A673 (cell line): ENCODE measurements at places on chromosomes 4 and X. TPM values are rescaled to one million over a fixed set of nuclear protein-coding genes. Genes with fewer than 3 reads are reported as not detected.
A peak's percentile ranks its signal among the peaks of the same experiment; 100 is the strongest.

GRCh38 chr4:75745161-75745560 lies 20.8 kb downstream of the USO1 start:
- H3K4me1 ChIP-seq = no peaks in the 10 kb centered on the region
- no peaks in the 10 kb centered on the region for H3K27me3 ChIP-seq
- H3K36me3 ChIP-seq = no peaks in the 10 kb centered on the region
- no peak overlapping the region for H3K4me3 ChIP-seq

GRCh38 chr4:103244251-103244650 lies 46.1 kb upstream of the CENPE start:
- no peak overlapping the region for H3K27ac ChIP-seq
- H3K27me3 ChIP-seq = peaks cover 9% of the 10 kb centered on the region
- H3K4me3 ChIP-seq = no peak overlapping the region

- H3K4me1 ChIP-seq = no peaks in the 10 kb centered on the region
- DNase-seq = no peak
- H3K4me3 ChIP-seq = no peak overlapping the region
- H3K27ac ChIP-seq = no peak overlapping the region
Observed at GRCh38 chr4:133394971-133395627, 246.0 kb downstream of the PCDH10 start.

Gene ADH5
- 220 and 223 TPM in 2 replicates for total RNA-seq

Gene SRPX
- total RNA-seq = 0.96 and 1.1 TPM in 2 replicates

Gene ARHGEF38
- not detected in 2 replicates for total RNA-seq

DNA sequence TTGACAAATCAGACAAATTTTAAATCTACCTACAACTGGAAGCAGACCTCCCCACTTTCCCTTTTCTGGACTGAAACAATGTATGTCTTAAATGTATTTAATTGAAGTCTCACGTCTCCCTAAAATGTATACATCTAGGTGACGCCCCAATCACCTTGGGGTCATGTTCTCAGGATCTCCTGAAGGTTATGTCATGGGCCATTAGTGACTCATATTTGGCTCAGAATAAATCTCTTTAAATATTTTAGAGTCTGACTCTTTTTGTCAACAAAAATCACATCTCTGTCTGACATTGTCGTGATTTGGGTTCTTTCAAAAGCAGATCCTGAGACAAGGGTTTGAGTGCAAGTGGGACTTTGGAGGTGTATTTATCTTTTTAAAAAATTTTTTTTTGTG lies 26.2 kb upstream of the BOD1L1 start:
- DNase-seq = no peak
- H3K27ac ChIP-seq = no peak overlapping the region
- H3K4me3 ChIP-seq = peak overlapping the region; percentile 50
- H3K36me3 ChIP-seq = no peaks in the 10 kb centered on the region
- H3K4me1 ChIP-seq = peaks cover 16% of the 10 kb centered on the region

DNA sequence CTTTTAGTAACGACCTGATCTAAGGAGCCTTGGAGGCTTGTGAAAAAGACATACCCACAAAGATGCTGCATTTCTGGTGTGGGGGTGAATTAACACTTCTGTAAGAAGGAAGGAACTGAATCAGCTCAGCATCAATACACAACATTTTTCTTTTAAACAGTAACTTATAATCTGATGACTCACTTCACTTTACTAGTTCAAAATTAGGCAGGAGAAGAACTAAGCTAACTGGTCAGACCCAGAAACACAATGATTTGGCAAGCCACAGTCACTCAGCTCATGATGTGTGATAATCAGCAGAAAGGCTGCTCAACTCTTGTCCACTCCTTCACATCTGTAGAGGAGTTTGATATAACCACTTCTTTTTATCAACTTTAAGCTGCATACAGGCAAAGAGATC lies 4.6 kb downstream of the MMAA start:
- H3K27me3 ChIP-seq = no peaks in the 10 kb centered on the region
- peak; percentile 20 for DNase-seq
- H3K27ac ChIP-seq = no peak overlapping the region
- H3K4me3 ChIP-seq = no peak overlapping the region
- peaks cover 3% of the 10 kb centered on the region for H3K4me1 ChIP-seq
- H3K36me3 ChIP-seq = no peaks in the 10 kb centered on the region

GRCh38 chr4:180926277-180926676 lies 1316.9 kb upstream of the TENM3 start:
- no peaks in the 10 kb centered on the region for H3K36me3 ChIP-seq
- H3K4me3 ChIP-seq = no peak overlapping the region
- no peak for DNase-seq
- H3K4me1 ChIP-seq = no peaks in the 10 kb centered on the region
- no peaks in the 10 kb centered on the region for H3K27me3 ChIP-seq

DNA sequence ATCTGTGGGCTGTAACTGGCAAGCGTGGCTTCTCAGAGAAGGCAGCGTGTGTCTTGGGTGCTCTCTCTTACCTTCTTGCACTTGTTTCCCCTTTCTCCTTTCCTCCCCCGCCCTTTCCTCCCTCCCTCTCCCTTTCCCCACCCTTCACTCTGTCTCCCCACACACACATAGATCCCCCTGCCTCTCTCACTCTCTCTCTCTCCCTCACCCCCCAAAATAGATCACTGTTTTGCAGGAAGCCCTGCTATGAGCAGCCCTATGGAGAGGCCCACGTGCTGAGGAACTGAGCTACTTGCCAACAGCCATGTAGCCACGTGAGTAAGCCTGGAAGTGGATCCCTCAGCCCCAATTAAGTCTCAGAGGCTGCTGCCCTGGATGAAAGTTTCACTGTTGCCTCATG lies 4.3 kb upstream of the PNMA6E start:
- DNase-seq = no peak
- no peaks in the 10 kb centered on the region for H3K36me3 ChIP-seq
- H3K4me1 ChIP-seq = no peaks in the 10 kb centered on the region
- H3K27ac ChIP-seq = no peak overlapping the region

DNA sequence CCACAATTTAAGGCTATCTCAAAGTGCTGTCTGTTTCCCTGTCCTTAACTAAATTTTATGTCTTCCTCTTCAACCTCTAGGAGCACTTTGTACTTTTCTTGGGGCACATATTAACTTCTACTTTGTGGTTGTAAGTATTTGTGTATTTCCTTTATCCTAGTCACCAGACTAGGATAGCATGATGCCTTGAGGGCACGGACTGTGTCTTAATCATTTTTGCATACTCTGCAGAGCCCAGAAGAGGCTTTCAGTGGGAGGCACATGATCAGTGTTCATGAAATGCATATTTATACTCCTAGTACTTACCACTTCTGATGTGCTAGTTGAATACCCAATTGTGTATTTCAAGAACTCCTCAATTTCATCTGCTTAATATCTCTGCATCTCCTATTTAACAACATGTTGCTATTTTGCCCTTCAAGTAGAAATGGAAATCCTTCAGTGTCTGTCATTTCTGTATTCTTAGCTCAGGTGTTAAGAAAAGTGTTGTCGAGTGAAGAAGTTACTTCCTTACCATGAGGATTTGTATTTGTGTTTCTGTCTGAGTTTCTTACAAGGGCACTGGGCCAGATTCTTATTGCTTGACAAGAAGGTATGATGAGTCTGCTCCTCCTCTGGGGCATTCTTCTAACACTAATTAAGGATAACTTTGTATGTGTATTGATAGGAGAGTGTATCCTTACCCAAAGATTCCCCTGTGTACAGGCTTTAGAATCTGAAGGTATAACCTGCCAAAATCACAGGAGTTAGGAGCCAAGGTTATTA lies 28.3 kb upstream of the PGRMC2 start:
- DNase-seq = no peak
- no peaks in the 10 kb centered on the region for H3K4me1 ChIP-seq
- no peak overlapping the region for H3K27ac ChIP-seq
- H3K36me3 ChIP-seq = no peaks in the 10 kb centered on the region
- no peak overlapping the region for H3K4me3 ChIP-seq

- H3K27ac ChIP-seq = no peak overlapping the region
- no peaks in the 10 kb centered on the region for H3K36me3 ChIP-seq
- peak overlapping the region; percentile 31 for H3K4me3 ChIP-seq
- H3K27me3 ChIP-seq = peaks cover 40% of the 10 kb centered on the region
Observed at GRCh38 chrX:106612393-106612763, 600 bp downstream of the RADX start.

DNA sequence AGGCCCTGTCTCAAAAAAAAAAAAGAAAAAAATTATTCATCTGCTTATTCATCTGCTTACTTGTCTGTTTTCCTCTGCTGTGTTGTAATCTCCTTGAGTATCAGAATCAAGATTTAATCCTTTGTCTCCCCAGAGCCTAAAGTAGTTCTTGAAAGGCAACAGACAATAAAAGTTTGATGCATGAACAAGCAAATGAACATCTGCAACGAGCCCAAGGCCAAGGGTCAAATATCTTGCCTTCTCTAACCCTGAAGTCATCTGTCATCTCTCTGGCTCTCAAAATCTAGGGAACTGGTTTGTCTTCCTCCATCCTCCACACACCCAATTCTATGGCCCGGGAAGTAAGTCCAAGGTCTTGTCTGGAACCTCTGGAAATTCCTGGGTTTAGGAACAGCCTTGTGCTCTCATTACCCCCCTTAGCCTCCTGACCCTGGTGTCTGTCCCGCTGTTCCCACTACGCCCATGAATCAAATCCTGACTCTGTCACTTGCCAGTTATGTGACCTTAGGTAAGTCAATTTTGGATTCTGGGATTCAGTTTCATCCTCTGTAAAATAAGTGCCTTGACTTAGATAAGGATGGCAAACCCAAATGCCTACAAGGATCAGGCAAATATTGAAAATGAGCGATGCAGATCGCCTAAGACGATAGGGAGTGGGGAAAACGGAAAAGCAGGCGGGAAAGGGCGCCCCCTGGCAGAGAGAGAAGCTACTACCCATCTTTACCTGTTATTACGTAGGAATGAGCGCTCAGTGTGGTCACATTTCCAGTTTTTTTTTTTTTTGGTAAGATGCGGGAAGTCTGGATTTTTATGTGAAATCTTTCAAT lies 102.7 kb upstream of the DHX15 start:
- H3K36me3 ChIP-seq = no peaks in the 10 kb centered on the region
- no peaks in the 10 kb centered on the region for H3K27me3 ChIP-seq
- H3K4me1 ChIP-seq = no peaks in the 10 kb centered on the region
- DNase-seq = peak; percentile 11
- no peak overlapping the region for H3K4me3 ChIP-seq
- H3K27ac ChIP-seq = no peak overlapping the region

Gene RGN
- 1.6 and 1.8 TPM in 2 replicates for total RNA-seq

DNA sequence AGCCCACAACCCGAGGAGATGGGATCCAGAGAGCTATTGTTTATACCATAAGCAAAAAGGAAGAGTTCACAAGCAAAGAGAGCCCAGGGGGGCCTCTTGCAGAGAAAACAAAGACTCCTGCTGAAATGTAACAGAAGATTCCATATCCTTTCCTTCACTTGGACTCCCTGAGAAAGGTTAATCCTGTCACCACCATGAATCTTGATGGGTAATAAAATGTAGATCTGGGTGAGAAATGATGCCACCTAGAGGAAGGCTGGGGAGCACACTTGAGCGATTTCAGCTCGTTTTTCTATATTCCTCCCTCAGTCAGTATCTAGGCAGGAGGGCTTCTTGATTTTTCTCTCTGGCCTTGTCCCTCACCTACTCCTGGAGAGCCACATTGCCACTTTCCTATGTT lies 10.2 kb upstream of the KCNE5 start:
- H3K4me1 ChIP-seq = no peaks in the 10 kb centered on the region
- peak; percentile 48 for DNase-seq
- H3K27ac ChIP-seq = no peak overlapping the region
- H3K27me3 ChIP-seq = no peaks in the 10 kb centered on the region

Gene FHDC1
- total RNA-seq = 0.26 and 0.39 TPM in 2 replicates

Gene TMEM154
- 2.3 and 2.6 TPM in 2 replicates for total RNA-seq

- no peak overlapping the region for H3K27ac ChIP-seq
- no peaks in the 10 kb centered on the region for H3K4me1 ChIP-seq
- peak; percentile 15 for DNase-seq
- no peak overlapping the region for H3K4me3 ChIP-seq
- peaks cover 6% of the 10 kb centered on the region for H3K27me3 ChIP-seq
- H3K36me3 ChIP-seq = no peaks in the 10 kb centered on the region
Observed at GRCh38 chr4:41384992-41385391, 128.3 kb downstream of the UCHL1 start.

Gene CT55
- not detected in 2 replicates for total RNA-seq

Gene SSX1
- not detected in 2 replicates for total RNA-seq

Gene SYTL4
- total RNA-seq = 2.3 and 3.2 TPM in 2 replicates

Gene MAGEA12
- total RNA-seq = not detected in 2 replicates

DNA sequence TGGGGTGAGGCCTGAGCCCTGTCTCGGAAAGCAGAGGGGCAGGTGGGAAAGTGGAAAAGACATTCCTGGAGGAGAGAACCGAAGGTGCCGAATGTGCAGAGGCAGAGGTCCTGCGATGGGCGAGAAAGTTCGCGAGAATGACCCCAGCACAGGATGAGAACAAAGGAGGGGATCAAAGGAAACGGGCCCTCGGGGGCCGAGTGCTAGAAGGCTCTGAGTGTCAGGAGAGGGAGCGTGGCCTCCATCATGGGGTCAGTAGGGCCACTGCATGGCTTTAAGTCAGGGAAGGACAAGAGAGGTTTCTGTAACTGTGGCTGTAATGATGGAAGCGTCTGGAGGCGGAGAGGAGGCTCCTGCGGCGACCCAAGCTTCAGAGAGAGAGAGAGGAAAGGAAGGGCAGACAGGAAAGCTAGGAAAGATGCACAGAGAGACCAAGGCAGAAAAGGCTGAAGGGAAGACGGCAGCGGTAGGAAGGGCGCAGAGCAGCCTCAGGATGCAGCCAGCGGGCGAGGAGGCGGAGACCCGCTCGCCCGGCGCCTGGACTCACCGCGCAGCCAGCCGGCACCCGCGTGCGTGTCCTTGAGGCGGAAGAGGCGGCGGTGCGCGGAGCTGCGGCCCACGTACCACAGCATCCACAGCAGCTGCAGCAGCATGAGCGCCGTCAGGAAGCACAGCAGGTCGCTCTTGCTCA lies 669 bp downstream of the OTOP1 start:
- H3K27ac ChIP-seq = no peak overlapping the region
- H3K4me1 ChIP-seq = no peaks in the 10 kb centered on the region
- H3K4me3 ChIP-seq = no peak overlapping the region

Gene DDIT4L
- 0.15 and 0.26 TPM in 2 replicates for total RNA-seq

Gene ARMCX1
- 6.1 and 6.2 TPM in 2 replicates for total RNA-seq

GRCh38 chr4:107999932-108000539 lies 10.3 kb downstream of the HADH start:
- H3K4me1 ChIP-seq = no peaks in the 10 kb centered on the region
- peaks cover 10% of the 10 kb centered on the region for H3K36me3 ChIP-seq

Gene DCAF8L2
- not detected in 2 replicates for total RNA-seq

GRCh38 chrX:119549327-119550016 lies 15.7 kb downstream of the STEEP1 start:
- H3K27ac ChIP-seq = no peak overlapping the region
- no peaks in the 10 kb centered on the region for H3K27me3 ChIP-seq
- no peaks in the 10 kb centered on the region for H3K36me3 ChIP-seq

Gene BTC
- 0.11 TPM in 1 of 2 replicates, not detected in the other for total RNA-seq

Gene MAGEE2
- total RNA-seq = not detected in 2 replicates

- no peak overlapping the region for H3K4me3 ChIP-seq
- H3K36me3 ChIP-seq = no peaks in the 10 kb centered on the region
- H3K27ac ChIP-seq = no peak overlapping the region
- no peak for DNase-seq
- no peaks in the 10 kb centered on the region for H3K4me1 ChIP-seq
- H3K27me3 ChIP-seq = no peaks in the 10 kb centered on the region
Observed at GRCh38 chrX:134929808-134930207, 61.0 kb upstream of the SMIM10 start.

GRCh38 chrX:106932960-106933537 lies 12.8 kb downstream of the CLDN2 start:
- H3K27me3 ChIP-seq = no peaks in the 10 kb centered on the region
- H3K27ac ChIP-seq = no peak overlapping the region
- H3K4me3 ChIP-seq = no peak overlapping the region
- H3K36me3 ChIP-seq = no peaks in the 10 kb centered on the region
- DNase-seq = no peak
- no peaks in the 10 kb centered on the region for H3K4me1 ChIP-seq
